ENCODE measurements at places on chromosomes 12 and 14.

DNA sequence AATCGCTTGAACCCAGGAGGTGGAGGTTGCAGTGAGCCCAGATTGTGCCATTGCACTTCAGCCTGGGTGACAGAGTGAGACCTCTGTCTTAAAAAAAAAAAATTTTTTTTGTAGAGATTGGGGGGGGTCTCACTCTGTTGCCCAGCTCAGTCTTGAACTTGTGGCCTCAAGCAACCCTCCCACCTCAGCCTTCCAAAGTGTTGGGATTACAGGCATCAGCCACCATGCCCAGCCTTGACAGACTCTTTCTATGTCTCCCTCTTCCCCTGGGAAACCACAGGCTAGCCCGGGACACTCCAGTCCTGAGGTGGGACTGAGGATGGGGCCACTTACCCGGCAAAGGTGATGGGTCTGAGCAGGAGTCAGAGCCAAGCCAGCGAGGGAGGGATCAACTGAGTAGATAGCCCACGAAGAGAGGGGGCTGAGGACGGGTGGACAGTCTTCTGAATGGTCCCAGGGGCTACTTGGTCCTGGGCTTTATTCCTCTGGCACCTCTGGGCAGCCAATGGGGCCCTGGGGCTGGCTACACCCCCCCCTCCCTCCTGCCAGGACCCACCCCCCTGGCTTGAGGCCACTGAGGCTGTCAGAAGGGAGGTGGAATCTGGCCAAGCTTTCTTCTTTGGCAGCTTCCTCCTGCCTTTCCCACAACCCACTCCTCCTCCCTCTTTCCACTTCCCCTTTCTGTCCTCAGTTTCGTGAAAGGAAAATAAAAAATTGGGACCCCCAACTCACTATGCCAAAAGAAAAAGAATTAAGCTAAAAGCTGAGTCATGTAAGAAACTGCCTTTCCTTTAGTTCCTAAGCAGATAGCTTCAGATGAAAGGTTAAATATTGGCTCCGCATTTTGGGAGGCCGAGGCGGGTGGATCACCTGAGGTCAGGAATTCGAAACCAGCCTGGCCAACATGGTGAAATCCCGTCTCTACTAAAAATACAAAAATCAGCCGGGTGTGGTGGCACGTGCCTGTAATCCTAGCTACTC lies at the start of gene SDS:
Gene SDS, minus strand, starts transcription at position 453 of the 981 bp plus-strand sequence. CDS start 4,179 bp downstream, outside the sequence.
- DNase-seq = peak; percentile 24

DNA sequence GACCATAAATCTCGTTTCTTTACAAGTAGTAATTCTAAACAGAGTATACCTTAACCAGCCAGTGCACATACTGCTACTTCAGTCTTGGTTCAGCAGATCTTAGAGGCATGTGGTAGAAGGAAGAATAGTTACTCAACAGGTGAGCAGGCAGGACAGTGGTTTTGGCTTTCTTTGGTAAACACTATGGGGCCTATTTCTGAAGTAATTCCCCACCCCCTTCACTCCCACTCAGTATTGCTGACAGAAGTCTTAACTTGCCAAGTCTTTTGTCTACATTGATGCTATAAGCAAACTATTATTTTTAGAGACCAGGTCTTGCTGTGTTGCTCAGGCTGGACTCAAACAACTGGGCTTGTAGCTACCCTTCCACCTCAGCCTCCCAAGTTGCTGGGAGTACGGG lies 68.5 kb downstream of the FBXO34 start:
- peak; percentile 39 for DNase-seq

DNA sequence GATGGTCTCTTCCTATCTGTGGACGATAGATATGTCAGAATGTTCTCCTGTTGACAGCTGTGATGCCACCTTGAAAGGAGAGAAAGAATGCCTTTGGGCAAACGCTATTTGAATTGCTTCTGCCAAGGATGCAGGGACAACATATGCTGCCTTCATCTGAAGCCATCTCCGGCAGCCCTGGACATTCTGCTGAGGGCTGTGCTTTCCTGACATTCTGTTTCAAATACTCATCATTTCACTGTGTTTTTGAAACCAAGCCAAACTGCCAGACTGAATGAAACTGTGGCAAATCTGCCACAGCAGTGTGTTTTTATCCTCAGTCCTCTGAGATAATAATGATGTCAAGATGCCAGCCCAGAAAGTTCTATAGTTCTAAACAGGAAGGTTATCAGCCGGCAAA lies 85.8 kb upstream of the BCAT1 start:
- DNase-seq = no peak

- DNase-seq = peak; percentile 59
Observed at GRCh38 chr14:61525293-61526011, 169.9 kb upstream of the HIF1A start.

- DNase-seq = no peak
Observed at GRCh38 chr12:90261283-90261682, 552.6 kb upstream of the ATP2B1 start.

DNA sequence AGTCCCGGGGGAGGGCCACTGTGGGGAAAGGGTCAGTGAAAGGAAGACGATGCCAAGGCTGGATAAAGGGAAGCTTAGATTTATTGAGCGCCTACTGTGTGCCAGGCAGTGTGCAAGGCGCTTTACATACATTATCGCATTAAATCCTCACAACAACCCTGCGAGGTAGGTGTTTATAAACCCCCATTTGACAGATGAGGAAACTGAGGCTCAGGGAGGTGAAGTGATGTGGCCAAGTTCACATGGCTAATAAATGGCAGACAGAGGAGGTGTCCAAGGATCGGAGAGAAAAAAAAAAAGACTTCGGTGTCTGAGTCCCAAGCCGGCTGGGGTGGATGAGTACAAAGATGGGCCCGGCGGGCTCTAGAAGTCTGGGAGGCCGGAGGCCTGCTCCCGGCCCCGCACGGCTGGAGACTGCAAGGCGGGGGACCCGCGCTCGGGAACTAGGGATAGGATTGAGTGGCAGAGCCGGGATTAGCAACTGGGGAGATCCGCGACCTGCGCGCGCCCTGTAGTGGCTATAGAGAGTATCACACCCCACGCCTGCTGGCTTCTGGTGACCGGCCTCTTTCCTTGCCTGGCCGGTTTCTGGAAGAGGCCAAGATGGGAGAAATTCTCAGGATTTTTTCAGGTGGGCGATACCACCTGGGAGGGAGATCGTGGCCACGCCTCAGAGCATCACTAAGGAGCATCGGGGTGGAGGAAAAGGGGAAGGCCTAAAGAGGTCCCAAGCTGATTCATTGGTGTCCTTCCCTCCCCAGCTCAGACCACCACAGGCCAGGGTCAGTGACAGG lies 3.9 kb downstream of the DDN start:
- DNase-seq = peak; percentile 74

GRCh38 chr12:54210400-54210790 lies 21.6 kb upstream of the SMUG1 start:
- DNase-seq = no peak

DNA sequence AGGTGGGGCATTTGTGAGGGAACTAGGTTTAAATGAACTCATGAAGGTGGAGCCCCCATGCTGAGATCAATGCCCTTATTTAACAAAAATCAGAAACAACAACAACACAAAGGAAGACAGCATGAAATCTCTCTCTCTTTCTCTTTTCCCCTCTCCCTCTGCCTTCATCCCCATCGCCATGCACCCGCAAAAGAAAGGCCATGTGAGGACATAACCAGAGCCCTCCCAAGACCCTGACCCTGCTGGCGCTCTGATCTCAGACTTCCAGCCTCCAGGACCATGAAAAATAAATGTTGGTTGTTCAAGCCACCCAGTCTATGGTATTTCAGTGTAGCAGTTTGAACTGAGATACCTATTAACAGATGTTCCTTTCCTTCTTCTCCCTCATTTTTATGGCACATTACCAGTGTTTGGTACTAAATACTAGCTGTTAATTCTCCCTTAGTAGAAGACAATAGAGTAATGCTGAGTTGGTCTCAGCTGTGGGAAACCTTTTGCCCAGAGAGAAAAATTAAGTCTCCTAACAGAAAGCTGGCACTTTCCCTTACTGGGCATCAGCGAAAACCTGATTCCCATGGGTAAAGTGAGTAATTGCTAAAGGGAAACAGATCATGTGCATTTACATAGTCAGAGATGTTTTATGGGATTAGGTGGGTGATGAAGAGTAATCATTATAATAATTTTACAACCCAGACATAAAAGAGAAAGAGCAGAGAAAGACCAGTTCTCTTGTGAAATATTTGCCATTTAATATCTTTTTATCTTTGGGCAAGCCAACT lies 264.0 kb upstream of the PLEKHG7 start:
- DNase-seq = no peak

DNA sequence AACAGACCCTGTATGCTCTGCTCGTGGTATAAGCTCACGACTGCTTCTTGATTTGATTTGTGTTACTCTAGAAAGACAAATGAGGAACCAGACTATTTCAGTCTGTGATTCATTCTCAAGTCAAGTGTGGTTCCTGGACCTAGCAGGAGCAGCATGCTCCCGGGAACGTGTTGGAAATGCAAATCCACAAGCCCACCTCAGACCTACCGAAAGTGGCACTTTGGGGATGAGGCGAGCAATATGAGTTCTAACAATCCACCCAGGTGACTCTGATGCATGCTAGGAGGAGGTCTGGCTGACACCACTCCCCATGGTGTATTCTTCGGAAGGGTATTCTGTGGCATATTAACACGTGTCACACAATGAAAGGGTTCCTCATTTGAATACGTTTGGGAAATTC lies 59.5 kb upstream of the TMX1 start:
- no peak for DNase-seq

GRCh38 chr12:99137124-99137855 lies 492.2 kb downstream of the APAF1 start:
- DNase-seq = no peak

GRCh38 chr14:37991027-37991426 lies 216.7 kb upstream of the SSTR1 start:
- DNase-seq = no peak

DNA sequence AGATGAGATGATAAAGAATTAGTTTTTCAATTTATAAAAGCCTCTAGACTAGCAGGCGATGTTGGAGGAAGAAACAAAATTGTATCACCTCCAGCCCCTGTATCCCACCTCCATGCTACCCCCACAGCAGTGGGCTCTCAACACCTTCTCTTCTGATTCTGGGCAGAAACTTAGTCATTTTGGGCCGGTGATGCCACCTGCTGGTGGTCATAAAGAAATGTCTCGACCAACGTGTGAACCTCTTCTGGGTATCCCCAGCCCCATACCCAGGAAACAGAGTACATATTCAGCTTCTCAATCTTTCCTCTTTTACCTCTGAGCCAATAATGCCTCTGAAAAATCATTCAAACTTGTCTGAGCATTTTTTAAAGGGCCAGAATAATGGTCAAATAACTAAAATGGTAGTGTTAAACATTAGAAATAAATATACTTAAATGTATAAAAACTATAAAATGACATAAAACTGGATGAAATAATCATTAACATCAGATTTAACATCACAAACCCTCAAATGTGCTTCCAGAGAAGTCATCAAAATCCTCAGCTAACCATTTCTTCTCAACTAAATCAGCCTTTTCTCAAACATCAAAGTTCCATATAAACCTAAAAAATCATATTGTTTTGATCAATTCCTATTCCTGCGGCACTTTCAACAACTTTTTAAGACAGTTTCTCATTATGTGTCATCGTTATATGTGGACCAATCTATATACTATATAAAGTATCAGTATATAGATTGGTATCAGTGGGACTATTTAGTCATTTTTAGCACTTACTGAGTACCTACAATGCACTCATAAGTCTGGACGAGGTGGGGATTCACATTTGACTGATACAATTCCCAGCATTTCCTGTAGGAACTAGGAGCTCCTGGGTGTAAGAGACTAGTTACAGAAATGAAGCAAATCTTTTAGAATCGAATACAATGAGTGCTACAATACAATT lies 69.4 kb downstream of the ATXN2 start:
- DNase-seq = peak; percentile 38

GRCh38 chr12:125652681-125653080 lies 587.4 kb downstream of the AACS start:
- DNase-seq = no peak

- DNase-seq = no peak
Observed at GRCh38 chr12:19665121-19665900, 226.0 kb downstream of the AEBP2 start.

DNA sequence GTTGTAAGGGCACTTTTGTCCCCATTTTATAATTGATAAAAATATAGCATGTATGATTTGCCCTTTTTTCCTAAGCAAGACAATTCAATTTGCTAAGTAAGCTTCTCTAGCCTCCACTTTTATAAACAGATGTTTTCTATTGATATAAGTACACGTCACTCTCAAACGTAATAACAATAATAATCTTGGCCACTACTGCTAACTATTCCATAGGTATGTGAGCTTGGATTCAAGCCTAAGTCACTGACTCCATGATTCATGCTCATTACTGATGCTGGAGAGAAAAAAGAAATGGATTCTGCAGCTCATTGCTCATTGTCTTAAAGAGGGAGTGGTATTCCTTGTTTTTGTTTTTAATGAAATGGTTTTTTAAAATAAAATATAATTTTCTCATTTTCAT lies 661.0 kb downstream of the GALC start:
- DNase-seq = no peak

DNA sequence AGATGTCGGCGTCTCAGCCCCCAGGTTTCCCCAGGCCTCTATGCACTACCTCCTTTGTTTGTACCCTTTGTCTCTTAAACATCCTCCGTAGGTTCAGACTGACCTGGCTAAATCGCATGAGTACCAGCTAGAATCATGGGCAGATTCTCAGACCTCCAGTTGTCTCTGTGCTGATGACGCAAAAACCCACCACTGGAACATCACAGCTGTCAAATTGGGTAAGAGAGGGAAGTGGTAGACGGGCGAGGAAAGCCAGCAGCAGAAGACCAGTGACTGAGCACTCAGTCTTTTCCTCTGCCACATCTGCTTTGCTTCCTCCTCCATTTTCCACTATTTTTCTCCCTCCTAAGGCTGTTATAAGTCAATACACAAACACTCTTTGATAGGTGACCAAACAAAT lies 29.7 kb downstream of the A2ML1 start:
- DNase-seq = no peak

- DNase-seq = no peak
Observed at GRCh38 chr12:124599074-124599999, 31.9 kb upstream of the NCOR2 start.

DNA sequence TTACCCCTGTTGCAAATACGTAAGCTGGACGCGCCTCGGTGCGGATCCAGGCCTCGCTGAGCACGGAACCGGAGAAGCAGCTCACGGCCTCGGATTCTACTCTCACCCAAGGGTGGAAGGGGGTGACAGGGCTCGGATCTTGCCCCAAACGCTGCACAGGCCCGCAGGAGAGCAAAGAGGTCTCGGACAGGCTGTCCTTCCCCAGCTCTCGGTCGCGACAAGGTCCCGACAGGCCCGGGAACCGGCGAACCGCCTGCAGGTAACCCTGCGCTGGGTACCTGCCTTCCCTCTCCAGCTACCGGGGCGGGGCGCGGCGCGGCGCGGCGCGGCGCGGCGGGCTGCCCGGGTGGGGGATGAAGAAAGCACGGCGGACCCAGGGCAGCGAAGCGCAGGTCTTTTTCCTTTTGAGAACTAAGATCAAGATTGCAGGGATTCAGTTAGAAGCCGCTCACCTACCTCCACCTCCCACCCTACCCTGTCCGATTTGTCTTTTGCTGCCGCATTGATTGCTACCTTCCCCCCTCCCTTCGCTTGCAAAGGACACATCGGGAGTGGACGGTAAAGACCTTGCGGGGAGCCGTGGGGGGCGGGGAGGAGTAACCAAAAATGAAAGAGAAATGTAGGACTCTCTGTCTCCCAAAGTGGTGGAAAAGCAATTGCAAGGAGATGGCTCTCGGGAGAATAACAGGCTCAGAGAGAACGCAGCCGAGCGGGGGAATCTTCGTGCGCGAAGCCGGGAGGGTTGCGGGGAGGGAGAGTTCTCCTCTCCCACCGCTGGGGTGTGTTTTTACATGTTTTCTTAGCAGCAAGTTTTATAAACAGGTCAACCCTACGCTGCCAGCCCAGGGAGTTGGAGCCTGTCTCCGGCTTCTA lies 8.4 kb upstream of the TBX3 start:
- DNase-seq = no peak

- peak; percentile 46 for DNase-seq
Observed at GRCh38 chr12:89353188-89353822, 1.0 kb upstream of the DUSP6 start.
